ENCODE measurements at places on chromosomes 1 and 21.

DNA sequence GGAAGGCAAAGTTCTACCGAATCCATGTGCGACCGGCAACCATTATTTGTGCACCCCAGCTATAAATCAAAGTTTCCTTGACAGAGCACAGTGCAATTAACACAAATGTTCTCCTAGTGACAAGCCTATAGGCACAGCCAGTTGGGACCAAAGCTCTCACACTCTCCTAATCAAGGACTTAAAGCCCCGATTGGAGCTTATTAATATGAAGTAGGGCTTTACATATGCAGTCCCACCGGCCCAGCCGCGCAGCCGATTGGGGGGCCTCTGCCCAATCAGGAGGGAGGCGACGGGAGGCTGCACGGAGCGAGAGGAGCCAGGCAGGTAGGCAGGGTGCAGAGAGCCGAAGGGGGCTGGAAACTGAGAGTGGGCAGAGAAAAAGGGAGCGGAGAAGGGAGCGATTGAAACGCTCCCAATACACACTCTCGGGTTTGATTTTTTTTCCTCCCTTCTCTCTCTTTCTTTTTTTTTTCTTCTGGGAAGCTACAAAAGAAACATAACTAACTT lies at the start of gene ESRRG:
ESRRG (minus strand) TSS at position 156 of the 507 bp plus-strand sequence; CDS start at position 26, 130 bp downstream.
- peak; percentile 94 for ATAC-seq

- ATAC-seq, result no peak
Measured at GRCh38 chr1:215660259-215660658, 93.2 kb downstream of the KCTD3 start.

DNA sequence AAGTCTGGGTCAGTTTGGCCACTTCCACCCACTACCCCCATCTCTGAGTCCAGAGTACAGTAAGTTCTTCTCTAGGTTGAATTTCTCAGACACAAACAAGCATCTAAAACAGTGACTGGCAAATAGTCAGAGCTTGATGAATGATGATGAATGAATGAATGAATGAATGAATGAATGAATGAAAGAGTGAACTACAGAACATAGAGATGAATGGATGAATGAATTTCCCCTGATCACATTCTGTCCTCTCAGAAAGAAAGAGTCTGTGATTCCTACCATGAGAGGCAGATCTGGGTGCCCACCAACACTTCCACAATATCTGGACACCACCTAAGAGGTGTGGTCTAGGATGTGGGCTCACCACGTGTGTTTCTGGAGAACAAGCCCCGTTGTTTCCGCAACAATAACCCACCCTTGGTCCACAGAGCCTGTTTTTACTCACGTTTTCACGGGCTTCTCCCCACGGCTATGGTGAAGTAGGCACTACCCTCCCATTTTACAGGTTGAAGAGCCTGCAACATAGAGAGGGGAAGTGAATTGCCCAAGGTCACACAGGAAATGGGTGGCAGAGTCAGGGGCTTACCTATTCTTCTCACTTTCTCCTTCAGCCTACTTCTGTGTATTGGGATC lies 40.2 kb upstream of the IFFO2 start:
- ATAC-seq, result no peak

DNA sequence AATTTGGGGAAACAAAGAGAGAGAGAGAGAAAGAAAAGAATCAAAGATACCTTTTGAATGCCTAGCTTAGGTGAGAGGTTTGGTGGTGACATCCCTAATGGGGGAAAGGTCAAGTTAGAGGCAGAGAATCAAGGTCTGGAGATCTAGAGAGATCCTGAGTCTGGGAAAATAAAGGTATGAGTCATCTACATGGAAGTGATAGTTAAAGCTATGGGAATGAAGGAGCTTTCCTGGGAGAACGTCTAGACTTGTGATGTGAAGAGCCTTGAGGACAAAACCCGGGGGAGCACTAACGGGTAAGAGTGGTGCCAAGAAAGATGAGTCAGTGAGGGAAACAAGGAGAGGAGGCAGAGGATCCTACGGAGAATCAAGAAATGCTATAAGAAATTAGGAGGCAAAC lies 110.8 kb upstream of the RUNX1 start:
- no peak for ATAC-seq

GRCh38 chr1:219352961-219353651 lies 179.4 kb downstream of the LYPLAL1 start:
- no peak for ATAC-seq

DNA sequence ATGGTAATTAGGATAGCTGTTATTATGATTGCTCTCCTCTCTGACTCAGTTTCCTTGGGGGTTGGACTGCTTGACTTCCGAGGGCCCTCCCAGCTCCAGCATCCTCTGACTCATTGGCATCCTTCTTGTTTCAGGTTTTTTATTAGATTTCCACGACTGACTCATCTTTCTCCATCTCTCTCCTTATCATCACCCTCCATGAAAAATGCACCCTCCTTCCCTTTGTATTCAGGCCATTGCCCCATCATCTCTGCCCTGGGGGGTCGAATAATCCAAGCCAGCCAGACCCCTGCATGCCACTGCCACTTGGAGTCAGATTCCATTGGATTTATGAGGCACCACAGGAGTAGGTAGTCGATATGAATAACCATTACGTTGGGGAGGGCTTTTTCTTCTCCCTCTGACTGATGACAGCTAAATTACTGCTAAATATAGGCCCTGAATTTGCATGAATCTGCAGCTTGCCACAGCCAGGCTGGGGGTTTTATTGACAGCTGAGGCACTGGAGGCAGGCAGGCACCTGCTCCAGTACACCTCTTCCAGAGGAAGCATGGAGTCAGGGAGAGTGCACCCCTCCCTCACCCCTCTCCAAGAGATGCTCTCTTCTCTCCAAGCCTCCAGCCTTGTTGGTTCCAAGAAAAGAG lies 91.7 kb downstream of the C1orf94 start:
- ATAC-seq, result no peak

- ATAC-seq, result no peak
Measured at GRCh38 chr1:91804546-91805023, 81.4 kb downstream of the TGFBR3 start.

DNA sequence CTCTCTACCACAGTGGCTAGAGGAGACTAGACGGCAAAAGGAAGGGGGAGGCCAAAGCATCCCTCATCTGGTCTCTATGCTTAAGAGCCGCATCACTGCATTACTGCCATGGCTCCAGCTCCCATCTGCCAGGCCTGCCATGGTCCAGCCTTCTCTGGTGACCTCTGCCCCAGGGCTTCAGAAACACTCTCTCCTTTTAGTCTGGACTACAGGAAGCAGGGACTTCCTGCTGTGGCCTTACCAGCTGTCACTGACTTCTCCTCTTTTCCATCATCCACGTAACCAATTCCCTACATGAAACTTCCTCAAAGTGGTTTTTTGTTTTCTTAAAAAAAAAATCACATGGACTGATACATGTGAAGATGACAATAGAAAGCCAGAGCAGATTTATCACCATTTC lies 323.1 kb upstream of the NFIA start:
- ATAC-seq, result no peak

GRCh38 chr1:154837034-154837671 lies 32.9 kb downstream of the KCNN3 start:
- no peak for ATAC-seq

DNA sequence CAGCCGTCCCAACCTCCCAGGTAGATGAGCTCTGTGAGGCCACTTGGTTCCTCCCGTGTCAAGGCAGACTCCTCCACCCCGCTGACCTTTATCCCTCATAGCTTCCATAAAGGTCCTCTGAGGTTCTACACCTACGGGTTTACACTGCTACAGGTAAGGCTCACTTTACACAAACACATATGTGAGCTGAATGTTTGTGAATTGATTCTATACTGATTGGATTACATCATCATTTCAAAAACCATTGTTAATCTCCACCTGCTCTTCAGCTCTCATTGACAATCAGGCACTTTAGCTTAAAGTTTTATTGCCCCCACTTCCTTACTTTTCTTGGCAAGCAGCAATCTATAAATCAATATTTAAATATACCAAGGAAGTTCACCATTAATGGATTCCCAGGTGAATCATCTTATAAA lies 12.8 kb upstream of the RGS16 start:
- ATAC-seq, result no peak

DNA sequence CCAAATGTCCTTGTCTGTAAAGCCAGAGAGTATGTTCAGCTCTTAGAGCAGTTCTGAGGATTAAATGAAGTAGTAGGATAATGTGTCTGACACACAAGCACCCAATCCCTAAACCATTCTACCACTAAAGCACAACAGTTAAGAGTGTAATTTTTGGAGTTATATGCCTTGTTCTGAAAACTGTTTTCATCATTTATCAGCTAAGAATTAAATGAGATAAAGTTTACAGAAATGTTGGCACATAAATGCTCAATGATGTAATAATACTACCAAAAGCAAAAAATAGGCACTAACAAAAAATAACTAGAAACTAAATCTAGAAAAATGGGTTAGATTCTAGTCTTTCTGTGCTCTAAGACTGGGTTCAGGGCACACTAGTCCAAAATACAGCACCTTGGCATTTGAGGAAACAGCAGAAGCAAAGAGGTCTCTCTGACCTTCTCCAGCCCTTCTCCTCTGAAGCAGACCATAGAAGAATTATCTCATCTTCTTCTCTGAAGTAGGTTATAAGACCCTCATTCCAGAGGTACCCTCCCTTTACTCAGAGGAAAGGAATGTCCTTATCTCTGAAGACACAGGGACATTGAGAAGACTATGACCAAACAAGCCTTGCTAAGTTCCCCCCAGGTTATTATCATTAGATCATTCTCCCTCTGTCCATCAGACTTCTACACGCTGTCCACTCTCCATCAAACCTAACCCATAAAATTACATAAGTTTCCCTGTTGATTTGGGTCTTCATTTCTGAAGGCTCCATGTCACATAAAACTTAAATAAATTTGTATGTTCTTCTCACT lies 20.6 kb downstream of the ABL2 start:
- no peak for ATAC-seq

DNA sequence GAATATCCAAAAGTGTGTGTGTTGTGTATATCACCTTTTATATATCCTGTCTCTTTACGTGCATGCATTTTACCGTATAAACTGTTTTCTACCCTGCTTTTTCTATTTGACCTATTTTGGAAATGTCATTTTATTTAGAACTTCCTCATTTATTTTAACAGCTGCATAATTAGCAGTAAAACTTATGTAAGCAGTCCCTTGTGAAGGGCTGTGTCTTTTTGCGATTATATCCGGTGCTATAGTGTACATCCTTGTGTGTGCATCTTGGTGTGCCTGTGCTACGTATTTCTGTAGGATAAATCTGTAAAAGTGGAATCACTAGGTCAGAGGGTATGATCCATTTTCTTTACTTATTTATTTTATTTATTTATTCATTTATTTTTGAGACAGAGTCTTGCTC lies 7.2 kb downstream of the LGALS8 start:
- no peak for ATAC-seq
